Stimulated activated CD8-positive, alpha-beta memory T cell treated with anti-CD3 and anti-CD28 coated beads, Interleukin-15, amount 100 ng/mL, for 4 hours (primary cell): ENCODE measurements at places on chromosomes 2 and 18.

DNA sequence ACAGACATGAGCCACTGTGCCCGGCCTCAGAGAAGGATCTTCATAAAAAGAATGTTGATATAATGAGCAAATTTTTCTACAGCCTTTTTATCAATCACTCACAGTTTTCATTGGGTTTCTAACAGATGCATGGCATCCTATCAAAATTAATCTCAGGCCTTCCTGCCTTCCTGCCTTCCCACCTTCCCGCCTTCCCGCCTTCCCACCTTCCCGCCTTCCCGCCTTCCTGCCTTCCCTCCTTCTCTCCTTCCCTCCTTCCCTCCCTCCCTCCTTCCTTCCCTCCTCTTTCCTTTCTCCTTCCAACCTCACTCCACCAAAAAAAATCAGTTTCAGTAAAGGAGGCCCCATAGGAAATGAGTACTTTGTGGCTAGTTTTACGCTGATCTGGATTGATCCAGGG lies 48.4 kb downstream of the CARF start:
- DNase-seq: no peak

DNA sequence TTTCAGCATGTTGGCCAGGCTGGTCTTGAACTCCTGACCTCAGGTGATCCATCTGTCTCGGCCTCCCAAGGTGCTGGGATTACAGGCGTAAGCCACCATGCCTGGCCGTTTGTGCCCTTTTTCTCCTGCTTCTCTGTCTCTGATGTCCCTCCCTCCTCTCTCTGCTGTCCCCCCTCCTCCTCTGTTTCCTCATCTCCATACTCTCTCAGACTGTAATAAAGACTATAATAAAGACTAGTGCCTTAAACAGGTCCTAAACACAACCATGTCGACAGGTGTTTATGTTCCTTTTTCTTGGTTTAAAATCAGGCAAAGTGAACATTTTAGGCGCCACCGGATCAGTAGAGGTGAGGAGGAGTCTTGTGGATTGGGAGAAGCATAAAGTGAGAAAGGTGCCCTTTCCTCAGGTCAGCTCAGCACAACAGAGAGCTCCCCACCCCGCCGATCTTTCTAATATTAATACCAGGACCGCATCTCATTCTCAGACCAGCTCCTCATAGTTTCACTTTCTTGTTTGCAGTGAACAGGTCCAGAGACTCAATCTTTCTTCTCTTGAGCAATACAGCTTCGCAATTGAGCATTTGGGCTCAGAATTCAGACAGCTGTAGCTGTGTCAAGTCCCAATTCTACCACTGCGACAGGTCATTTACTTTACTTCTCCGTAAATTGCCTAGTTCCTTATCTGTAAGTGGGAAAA lies 23.7 kb downstream of the TIMM21 start:
- DNase-seq: no peak

- DNase-seq: peak; percentile 13
Measured at GRCh38 chr2:207423886-207424285, 105.9 kb upstream of the CREB1 start.

- no peak for DNase-seq
Measured at GRCh38 chr2:202098291-202098690, 25.2 kb downstream of the KIAA2012 start.

GRCh38 chr2:75667884-75668283 lies 21.3 kb downstream of the MRPL19 start:
- no peak for DNase-seq

DNA sequence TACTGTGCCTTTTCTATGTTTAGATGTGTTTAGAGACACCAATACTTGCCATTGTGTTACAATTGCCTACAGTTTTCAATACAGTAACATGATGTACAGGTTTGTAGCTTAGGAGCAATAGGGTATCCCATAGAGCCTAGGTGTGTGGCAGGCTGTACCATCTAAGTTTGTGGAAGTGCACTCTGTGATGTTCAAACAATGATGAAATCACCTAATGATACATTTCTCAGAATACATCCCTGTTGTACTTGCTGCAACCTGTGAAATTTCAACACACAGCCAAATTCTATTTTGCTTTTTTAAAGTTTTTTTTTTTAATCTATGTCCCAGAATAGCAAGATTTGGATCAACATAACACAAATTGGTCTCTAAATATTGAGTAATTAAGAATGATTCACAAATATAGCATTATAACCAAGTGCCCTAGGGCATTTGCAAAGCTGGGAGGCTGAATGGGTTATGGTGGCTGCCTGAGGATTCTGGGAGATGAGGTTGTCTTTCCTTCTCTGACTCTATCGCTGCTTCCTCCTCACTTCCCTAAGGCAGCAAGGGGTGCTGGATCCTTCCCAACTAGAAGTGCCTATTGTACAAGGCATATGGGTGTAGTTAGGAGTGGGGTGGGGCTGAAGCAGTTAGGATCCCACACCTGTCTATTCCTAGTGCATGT lies 78.3 kb downstream of the SKA1 start:
- DNase-seq: no peak

DNA sequence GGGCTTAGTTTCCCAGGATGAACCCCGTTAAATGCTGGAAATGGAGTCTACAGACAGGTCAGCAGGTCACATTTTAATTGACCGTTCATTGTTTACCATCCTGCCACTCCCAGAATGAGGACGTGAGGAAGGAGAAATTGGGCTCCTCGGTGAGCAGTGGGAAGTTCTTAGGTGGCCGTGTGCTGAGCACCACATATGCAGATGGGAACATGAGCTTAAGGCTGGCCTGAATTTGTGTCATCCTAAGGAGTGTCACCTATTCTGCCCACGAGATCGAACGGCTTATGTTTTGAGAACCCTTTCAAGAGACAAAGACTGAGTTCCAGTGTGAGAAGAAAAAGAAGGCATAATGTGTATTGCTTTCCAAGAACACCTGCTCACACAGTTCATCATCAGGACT lies 234.4 kb upstream of the PXDN start:
- no peak for DNase-seq

DNA sequence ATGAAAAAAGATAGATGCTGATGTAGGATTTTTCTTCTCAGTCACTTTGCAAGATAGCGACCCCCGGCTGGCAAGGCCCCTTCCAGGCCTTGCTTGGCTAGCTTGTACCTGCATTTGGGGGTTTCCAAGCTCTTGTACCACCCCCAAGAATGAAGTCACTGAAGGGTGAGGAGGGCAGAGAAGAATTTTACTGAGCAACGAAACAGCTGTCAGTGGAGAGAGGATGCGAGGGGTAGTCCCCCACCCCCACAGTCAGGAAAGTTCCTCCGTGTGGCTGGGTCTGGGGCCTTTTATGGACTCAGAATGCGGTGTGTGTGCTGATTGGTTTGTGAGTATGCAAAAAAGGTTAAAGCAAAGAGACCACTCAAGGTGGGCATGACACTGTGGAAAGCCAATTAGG lies 382.0 kb downstream of the GPD2 start:
- no peak for DNase-seq

DNA sequence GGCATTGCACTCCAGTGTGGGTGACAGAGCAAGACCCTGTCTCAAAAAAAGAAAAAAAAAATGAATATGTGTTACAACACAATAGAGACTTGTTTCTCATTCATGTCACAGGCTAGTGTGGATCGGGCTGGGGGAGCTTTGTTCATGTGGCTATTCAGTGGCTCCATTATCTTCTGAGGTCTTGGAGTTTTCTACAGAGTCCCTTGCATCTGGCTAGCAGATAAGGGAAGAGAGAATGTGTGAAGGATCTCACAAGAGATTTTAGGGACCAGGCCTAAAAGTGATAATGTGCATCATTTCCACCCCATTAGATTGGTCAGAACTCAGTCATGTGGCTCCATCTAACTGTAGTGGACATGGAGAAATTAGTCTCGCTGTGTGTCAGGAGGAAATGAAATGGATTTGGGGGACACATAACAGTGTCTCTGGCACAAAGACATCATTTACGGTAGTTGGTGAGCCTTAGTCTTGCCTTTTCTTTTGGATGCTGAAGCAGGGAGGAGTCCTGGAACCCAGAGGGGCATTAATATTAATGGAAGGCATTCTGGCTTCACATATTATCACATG lies 32.4 kb upstream of the CASP10 start:
- no peak for DNase-seq

DNA sequence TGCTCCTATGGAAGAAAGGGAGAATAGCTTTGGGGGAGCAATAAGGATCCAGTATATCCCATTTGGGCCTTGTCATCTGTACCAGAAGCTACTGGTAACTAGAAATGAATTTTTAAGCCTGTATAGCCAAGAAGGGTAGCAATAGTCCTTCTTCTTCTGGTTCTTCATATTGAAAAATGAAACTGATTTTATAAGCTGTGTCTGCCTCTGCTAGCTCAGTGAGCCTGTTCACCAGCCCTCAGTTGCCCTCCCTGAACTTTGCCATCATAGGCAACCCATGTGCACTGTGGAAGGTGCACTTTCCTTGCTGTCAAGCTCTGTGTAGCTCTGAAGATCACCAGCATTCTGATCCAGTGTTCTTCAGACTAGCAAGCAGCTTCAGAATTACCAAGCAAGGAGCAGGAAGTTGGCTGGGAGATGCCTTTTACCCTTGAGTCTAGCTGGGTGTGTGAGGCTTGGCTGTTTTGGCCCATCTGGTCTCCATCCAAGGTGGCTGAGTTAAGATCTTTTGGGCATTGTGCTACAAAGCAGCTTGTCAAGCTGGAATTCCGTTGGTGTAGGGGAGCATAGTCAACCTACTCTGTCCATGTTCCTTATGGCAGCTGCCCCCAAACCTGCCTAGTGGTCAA lies 55.8 kb upstream of the MGAT5 start:
- no peak for DNase-seq

DNA sequence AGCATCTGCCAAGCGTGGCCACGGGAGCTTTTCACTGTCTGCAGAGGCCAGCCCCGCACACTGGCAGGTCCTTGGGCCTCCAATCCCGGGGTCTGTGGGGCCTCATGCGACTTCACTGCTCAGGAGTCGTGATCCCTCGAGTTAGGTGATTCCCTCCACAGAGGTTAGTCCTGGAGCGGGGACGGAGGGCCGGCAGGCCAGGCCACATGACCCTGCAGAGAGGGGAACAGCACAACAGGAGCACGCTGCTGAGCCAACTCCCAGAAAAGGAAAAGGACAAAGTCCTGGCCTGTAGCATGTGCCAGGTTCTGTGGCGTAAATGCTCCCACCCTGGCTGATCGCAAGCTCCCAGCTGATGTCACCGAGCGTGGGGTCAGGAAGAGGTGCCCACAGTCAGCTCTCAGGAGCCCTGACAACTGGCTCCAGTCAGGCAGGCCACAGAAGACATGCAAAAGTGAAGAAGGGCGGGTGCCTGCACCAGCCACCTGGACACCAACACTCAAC lies 15.3 kb upstream of the PRLH start:
- DNase-seq: no peak

- no peak for DNase-seq
Measured at GRCh38 chr2:73939419-73939818, 12.7 kb downstream of the DGUOK start.

DNA sequence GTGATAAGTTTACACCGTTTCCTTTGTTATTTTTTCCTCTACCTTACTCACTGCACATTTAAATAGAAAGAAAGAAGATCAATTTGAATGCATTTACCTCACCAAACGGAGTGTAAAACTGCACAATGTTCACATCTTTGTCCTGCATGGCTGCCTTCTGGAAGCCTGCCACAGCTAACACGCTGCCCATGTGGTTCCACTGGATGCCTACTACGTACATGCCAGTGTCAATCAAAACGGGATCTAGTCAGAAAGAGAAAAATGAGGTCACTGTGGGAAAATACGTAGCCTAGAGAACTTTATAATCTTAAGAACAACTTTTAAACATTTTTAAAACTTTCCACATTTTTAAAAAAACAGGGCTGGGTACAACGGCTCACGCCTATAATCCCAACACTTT lies 16.4 kb downstream of the WDR35 start:
- DNase-seq: no peak

GRCh38 chr18:4455113-4455811 lies at the start of gene DLGAP1:
Gene DLGAP1 (minus strand): TSS chr18:4455307.
- no peak for DNase-seq

DNA sequence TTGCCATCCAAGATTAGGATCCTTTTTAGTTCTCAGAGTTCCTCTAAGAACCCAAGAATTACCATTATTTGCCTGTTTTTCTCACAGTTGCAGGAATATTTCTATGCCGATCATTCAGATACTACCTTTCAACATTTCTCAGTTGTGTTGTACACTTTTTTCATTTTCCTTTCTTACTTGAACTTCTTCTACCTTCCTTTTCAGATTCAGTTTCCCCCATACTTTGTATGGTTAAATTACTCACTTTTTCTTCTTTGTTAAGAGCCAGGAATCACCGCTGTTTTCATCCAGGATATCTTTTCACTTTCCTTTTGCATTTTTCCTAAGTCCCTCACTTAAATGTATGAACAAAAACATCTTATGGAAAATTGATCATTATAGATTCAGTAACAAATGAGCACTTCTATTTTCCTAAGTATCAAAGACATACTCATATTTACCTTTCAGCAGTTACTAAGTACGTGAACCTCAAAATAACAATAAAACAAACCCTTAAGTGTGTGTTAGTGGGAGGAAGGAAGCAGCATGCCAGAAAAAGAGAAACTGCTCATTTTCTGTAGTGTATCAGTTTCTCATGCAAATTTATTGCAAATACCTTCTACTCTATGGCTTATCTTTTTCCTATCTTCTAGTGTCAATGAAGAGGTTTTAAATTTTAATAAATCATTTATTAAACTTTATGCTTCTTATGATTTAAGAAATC lies 64.3 kb upstream of the STAT1 start:
- DNase-seq: no peak

- no peak for DNase-seq
Measured at GRCh38 chr2:144508172-144508851, 11.6 kb downstream of the ZEB2 start.

GRCh38 chr2:53641290-53641689 lies 126.3 kb upstream of the CHAC2 start:
- DNase-seq: no peak

- DNase-seq: no peak
Measured at GRCh38 chr2:209383212-209383611, 40.6 kb upstream of the MAP2 start.

DNA sequence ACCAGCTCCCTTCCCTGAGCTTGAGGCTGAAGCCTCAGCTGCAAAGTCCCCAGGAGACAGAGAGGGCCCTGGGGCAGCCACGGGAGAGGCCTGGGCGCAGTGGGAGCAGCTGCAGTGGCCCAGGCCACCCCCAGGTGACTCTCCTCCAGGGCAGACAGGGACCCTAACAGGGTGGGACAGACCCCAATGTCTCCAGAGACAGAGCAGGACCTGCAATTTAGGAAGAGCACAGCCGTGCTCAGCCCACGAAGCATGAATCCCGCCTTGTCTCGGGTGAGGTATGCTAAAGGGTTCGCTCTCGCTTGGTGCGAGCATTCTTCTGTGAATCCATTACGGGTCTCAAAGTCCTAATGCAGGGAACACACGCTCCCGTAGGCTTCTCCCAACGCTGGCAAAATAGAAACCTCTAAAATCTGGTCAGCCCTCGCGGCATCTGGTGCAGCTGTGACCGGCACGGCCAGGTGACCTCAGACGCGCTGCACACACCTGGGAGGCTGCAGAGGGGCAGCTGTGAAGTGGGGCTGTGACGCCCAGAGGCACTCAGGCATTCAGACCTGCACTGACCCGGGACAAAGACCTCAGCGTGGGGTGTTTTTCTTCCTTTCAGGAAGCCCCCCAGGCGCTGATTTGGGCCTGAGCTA lies 12.6 kb downstream of the MBP start:
- no peak for DNase-seq

GRCh38 chr2:111094691-111095090 lies 26.0 kb upstream of the BCL2L11 start:
- no peak for DNase-seq
